ENCODE measurements at places on chromosomes 6 and 20.

- DNase-seq, result no peak
Measured at GRCh38 chr6:138370631-138371451, 6.9 kb upstream of the SMIM28 start.

DNA sequence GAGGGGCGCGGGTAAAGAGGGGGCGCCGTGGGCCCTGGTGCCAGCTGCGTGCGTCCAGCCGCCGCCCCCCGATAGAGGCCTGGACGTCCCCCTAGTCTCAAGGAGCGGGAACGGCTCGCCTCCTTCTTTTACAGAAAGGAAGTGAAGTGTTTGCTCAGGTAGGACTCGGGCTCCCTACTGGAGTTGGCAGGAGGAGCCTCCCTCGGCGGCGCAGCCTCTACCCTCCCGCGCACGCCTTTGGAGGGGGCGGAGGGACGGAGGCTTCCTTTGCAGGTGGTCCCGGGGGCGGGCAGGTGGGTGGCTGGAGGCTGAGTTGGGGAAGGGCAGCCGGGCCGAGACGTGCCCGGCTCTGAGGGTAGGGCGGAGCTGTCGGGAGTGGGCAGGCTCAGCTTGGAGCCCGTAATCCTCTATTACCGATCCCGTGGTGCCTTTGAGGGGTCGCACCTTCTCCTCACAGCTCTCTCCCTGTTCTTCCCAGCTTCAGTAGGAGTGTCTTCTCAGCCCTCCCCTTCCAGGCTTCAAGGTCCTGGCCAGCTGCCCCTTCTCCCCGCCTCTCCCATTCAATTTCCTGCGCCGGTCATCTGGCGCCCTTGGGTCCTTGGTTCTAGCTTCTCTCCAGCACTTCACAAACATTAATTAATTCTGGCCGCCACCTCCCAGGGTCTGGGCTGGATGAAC, 728 bp downstream of the ITPR3 start:
- DNase-seq, result no peak

DNA sequence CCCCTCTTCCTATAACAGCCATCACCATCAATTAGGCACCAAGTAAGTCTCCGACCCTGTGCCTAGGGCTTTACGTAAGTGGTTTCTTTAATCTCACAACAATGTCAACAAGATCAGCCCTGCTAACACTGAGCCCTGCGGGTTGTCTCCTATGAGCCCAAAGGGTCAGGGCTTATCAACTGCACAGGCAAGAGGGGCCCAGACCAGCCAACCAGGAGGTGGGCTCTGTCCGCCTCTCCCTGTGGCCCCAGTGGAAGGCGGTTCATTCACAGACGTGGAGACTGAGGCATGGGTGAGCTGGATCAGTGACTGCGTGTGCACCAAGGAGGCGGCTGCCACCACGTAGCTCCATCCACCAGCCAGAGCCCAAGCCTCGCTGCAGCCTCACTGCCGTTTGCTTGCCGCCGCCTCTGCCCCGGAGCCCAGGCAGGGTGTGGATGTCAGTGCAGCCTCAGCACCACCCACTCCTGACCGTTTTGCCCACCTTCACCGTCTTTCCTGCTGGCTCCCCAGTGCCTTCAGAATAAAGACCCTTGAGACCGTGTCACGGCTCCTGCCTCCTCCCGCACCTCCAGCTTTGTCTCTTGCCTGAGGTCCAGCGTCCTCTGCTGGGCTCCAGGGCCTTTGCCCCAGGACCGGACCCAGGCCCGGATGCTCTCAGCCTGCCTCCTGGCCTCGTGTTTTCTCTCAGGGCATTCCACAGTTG, 78.7 kb downstream of the DLL1 start:
- DNase-seq, result no peak

- DNase-seq, result no peak
Measured at GRCh38 chr6:45706319-45706718, 309.3 kb downstream of the CLIC5 start.

DNA sequence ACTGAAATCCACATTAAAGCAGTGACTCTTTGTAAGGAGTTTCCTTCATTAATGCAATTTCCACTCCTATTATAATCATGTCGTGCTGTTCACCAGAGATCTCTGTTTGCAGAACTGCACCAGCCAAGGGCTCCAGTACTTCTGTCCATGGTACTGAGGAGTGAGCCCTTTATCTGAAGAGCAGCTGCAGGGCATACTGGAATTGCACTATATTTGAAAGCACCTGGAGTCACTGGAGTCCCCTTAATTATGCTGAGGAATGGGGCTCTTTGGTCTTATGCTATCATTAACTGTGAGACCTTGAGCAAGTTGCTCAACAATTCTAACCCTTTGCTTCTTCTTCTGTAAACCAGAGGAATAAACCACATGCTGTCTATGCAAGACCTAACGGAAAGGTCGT, 61.7 kb upstream of the NUP153 start:
- no peak for DNase-seq

DNA sequence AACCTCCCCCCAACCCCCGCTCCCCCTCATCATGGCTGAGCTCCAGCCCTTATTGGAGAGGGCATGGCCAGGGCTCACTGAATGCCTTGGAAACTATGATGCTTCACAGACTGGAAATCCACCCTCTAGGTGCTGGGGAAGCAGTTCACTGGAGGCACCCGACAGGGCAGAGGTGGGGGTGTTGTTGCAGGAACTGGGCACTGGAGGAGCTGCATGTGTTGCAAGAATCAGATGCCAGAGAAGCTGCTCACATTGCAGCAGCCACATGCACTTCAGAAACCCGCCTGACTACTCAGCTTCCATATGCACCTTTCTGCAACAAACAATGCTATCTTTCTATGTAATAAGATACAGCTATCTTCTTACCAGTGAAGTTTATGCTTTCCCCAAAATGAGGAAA, 7.9 kb upstream of the TBPL1 start:
- DNase-seq, result no peak

DNA sequence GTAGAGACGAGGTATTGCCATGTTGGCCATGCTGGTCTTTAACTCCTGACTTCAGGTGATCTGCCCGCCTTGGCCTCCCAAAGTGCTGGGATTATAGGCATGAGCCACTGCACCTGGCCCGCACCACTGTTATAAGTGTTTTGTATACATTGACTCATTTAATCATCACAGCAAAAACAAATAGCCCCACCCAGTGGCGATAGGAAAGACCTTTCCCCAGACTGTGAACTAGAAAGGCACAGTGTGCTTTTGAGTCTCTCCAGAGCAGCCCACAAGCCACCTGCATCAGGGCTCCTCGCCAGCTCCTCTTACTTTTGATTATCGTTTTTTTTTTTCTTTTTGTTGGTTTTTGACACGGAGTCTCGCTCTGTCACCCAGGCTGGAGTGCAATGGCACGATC, 27.9 kb upstream of the ZFP64 start:
- no peak for DNase-seq

GRCh38 chr6:125797120-125797885, 6.5 kb downstream of the NCOA7 start:
- no peak for DNase-seq

DNA sequence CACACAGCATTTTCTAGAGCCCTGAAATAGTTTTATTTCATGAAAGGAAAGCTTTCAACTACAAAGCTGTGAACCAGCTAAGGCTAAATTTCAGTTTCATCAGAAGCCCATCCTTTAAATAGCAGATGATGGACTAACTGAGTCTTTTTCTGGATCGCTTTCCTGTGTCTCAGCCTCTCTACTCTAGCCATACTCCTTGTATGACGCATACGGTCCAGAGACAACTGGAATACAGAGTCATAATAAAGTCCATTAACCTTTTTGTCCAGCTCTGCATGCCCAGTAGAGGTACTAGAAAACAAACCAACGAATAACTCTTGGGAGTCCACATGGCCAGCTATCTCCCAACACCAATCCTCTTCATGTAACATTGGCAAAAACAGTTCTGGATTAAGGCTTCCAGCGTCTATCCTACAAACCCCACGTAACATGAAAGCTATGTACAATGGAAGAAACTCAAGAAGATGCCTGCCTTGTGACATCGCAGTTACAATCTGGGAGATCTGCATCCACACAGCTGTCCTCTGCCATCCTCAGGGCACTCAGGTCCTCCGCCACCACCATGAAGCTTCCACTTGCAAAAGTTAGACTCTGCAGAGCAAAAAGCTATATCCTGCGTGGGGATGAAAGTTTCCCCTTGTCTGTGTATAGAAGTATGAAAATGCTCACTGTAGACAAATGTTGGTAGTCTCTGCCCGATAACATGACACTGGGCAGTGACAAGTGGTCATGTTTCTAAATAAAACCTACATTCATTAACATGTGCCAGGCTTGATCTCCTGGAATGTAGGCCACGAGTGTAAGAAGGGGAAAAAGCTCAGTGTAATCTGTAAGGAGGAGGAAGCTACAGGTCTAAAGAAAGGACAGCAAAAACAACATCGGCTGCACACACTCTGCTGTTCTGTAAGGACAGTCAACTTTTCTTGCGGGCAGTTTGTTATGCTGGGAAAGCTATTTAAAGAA, 360.4 kb downstream of the ESR1 start:
- DNase-seq, result no peak

GRCh38 chr6:44161997-44162338, 3.3 kb downstream of the CAPN11 start:
- no peak for DNase-seq

GRCh38 chr20:38473367-38473795, 738 bp downstream of the RALGAPB start:
- DNase-seq, result no peak

- DNase-seq, result no peak
Measured at GRCh38 chr20:34794006-34794585, 31.4 kb downstream of the NCOA6 start.

DNA sequence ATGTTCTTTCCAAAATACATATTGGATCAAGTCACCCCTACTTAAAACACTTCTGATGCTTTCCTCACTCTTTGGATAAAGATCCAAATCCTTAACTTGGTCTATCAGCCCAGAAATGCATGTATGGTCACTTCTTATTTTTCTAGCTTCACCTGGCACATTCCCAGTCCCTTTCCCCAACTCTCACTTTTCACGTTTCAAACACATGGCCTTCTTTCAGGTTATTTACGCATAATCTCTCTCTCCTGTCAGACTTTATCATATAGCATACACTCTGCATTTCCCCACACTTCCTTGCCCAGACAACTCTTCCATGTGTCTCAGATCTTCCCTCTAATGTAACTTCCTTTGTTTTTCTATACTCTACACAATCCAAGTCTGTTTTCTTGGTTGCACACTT, 12.8 kb downstream of the PHIP start:
- no peak for DNase-seq

DNA sequence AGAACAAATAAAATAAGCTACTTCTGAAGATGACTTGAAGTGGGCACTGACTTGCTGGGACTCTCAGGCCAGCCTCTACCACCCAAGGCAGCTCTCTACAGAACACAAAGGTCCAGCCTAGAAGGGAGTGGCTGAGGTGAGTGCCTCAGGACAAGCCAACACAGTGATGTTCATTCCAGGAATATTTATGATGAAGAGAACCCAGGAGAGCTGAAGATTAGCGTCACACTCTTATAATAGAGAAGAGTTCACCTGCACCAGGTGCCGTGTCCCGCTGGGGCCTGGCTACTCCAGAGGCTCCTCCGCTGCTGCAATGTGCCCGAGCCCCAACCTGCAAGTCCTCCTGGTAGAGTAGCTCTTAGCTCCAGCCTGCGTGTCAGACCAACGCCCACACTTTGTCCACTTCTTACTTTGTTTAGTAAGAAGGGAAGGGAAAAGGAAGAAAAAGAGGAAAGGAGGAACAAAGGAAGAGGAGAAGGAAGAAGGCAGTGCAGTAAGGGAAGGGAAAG, 182.4 kb upstream of the QKI start:
- DNase-seq, result no peak

DNA sequence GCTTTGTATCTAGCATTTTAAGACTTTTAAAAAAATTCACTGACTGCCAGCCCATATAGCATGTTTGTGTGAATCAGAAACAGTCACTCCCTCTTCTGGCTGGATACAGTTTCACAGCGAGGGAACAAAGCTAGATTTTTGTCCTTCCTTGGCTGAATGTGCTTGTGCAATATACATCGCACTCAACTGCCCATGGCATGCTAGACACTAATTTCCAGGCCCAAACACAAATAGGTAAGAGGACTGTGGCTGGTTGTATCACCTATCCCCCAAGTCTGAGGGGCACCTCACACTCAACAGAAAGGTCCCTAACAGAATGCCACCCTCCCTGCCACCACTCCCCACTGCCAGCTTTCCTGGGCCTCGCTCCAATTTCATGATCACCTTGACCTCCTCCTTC, 16.2 kb upstream of the BLCAP start:
- DNase-seq, result no peak

- DNase-seq, result no peak
Measured at GRCh38 chr6:129671442-129672340, 38.3 kb downstream of the ARHGAP18 start.

GRCh38 chr20:6704132-6704861, 63.2 kb upstream of the BMP2 start:
- DNase-seq, result no peak

DNA sequence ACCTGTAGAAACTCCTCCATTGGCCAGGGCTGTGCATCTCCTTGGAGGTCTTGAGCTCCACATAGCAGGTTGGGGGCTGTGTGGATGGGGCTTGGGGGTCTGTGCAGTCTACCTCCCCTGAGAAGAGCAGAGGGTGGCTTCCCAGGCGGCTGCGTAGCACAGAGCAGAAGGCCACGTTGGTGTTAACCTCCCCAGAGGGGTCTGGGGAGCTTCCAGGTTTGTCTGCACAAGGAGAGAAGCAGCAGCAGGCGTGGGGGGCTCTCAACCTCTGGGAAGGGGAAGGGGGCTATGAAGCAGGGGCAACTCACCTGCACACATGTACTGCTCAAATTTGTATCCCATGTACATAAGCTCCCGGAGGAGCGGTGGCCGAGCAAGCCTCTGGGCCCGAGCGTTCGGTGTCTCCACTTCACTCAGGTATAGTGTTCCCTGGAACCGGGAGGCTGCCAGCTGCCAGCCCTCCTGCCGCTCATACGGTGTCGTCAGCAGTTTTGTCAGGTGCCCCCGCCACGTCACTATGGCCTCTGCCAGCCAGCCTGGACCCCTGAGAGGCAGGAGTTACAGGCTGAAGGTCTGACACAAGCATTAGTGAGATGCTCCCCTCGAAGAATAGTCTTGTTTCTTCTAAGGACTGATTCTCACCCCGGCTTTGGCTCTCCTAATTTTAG, 1.2 kb downstream of the DXO start:
- no peak for DNase-seq

DNA sequence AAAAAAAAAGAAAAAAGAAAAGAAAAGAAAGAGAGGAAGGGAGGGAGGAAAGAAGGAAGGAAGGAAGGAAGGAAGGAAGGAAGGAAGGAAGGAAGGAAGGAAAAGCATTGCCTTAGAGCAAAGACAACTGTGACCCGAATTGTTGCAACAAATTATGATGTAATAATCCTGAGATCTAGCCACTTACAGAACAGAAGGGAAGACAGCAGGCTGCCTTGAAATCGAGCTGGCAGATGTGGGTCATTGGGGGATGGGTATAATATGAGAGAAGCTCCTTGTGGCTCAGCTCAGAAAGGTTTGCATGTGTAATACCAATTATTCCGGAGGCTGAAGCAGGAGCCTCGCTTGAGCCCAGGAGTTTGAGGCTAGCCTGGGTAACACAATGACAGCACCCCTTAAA, 208.1 kb upstream of the PROKR2 start:
- DNase-seq, result no peak

- DNase-seq, result no peak
Measured at GRCh38 chr20:58511364-58511763, 3.8 kb downstream of the APCDD1L start.
